ENCODE measurements at places on chromosomes 7 and 10.

- DNase-seq: no peak
Observed at GRCh38 chr7:31569528-31569927, 55.6 kb downstream of the ITPRID1 start.

DNA sequence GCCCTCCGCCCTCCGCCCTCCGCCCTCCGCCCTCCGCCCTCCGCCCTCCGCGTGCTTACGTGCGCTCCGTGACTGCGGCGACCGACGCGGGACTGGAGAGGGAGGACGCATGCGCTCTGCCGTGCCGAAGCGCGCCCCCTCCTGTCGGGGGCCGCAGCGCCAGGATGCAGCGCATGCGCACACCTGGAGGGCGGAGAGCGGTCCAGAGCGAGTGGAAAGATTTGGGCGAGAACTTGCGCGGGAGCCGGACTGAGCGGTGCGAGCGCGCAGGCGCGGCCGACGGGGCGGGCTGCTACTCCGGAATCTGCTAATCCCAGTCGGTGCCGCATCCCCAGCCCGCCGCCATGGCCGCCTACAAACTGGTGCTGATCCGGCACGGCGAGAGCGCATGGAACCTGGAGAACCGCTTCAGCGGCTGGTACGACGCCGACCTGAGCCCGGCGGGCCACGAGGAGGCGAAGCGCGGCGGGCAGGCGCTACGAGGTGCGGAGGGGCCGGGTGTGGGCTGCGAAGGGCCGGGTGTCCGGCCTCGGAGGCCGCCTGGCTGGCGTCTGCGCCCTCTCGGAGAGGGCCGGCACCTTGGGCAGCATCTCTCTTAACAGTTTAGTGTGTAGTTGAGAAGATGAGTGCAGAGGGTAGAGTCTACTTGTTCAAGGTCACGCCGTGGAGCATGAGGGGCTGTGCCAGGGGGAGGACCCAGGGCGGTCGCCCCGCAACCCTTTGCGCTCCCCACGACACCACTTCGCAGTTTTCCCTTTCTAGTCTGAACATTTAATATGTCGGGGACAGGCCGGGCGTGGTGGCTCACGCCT is at the start of gene PGAM1:
Gene PGAM1 (plus strand): TSS at position 228 of the 812 bp plus-strand sequence. CDS start 117 bp downstream, at position 345.
- DNase-seq: peak; percentile 100

- DNase-seq: peak; percentile 15
Observed at GRCh38 chr10:28135258-28135657, 136.4 kb upstream of the ODAD2 start.

DNA sequence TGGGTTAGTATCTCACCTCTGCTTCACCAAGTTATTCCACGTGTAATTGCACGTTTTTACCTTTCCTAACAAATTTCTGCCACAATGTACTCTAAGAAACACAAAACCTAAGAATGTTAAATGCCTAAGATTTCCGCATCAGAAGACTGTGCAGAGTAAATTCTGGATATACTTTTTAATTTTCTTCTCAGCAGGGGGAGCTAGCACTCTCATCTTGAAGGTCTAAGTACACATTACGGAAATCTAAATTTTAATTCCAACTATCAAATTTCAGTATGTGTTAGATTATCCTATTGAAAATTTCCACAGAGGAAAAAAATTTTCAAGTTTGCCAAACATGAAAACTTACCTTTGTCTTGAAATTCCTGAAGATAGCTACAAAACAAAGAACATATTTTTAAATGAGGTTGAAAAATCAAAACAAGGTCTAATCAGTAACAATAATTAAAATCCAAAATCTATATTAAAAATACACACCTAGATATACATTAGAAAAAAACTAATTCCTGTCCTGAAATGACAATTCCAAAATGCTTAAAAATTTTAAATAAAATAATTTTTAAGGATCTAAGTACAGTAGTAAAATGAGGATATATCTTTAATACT is 10.5 kb downstream of the SKAP2 start:
- peak; percentile 50 for DNase-seq

DNA sequence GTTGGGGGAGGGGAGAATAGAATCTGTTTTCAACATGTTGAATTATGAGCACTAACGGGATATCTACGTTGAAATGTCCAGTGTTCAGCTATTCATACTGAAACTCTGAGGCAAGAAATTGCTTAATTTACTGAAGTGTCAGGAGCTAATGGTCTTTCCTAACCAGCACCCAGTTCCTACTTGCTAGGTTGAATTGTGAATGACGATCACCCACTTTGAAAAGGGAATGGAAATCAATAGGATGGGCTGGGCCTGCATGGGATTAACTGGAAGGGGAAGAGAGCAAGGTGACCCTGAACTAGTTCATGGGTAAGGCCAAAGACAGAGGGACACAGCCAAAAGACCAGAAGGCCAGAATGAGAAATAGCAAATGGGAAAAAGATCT is 51.3 kb downstream of the HIPK2 start:
- DNase-seq: no peak

- no peak for DNase-seq
Observed at GRCh38 chr10:58240531-58240930, 27.2 kb downstream of the IPMK start.

- DNase-seq: no peak
Observed at GRCh38 chr10:132189810-132190422, 3.2 kb downstream of the DPYSL4 start.

GRCh38 chr7:136194878-136195277 is 217.7 kb upstream of the MTPN start:
- no peak for DNase-seq

GRCh38 chr10:121999301-121999700 is 10.3 kb downstream of the TACC2 start:
- DNase-seq: peak; percentile 28

- DNase-seq: no peak
Observed at GRCh38 chr10:6473430-6473829, 106.6 kb downstream of the PRKCQ start.

DNA sequence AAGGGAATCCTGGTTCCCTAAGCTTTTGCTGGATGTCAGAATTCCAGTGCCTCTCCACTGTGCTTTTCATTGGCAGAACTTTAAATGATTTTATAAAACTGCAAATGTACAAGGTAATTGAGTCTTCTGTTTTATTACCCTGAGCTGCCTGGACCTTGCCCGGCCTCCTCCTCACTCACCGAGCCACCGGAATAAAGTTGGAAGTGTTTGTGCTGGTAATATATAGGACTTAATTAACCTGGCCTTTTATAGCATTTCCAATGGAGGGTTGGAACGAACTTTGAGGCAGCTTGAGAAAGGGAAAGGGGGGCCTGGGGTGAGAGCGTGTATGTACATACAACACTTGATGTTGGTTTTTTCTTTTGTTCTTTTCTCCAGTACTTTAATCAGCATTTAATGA is 43.4 kb downstream of the ZNF503 start:
- no peak for DNase-seq

DNA sequence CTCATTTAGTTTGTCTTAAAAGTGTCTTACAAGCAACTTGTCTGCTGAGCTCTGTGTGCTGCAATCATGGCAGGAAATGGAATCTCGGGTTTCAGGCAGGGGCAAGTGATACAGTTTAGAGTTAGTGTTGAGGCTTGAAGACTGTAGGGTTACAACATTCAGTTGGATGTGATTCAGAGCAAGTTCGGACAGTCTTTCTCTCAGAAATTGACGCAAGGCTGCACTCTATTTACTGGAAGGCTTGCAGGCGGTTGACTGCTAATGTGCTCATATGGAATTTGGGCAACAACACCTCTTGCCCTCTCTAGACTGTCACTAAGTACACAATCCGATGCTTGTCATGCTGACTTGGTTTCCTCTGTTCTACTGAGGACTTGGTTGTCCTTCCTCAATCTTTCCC is 161.7 kb upstream of the BMPER start:
- peak; percentile 69 for DNase-seq

- no peak for DNase-seq
Observed at GRCh38 chr7:29431686-29432085, 131.9 kb upstream of the PRR15 start.

DNA sequence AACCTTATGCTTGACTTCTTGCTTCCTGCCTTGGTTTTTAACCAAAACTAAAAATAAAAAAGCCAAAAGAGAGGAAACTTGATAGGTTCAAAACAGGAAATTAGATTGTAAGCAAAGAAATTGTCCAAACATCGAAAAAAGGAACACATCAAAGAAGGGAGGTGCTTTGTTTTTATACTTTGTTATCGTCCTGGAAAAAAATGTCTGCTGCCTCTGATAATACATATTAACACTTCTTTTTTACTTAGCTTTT is 286.6 kb upstream of the C7orf33 start:
- DNase-seq: no peak

- no peak for DNase-seq
Observed at GRCh38 chr7:505171-505570, 14.5 kb downstream of the PDGFA start.

DNA sequence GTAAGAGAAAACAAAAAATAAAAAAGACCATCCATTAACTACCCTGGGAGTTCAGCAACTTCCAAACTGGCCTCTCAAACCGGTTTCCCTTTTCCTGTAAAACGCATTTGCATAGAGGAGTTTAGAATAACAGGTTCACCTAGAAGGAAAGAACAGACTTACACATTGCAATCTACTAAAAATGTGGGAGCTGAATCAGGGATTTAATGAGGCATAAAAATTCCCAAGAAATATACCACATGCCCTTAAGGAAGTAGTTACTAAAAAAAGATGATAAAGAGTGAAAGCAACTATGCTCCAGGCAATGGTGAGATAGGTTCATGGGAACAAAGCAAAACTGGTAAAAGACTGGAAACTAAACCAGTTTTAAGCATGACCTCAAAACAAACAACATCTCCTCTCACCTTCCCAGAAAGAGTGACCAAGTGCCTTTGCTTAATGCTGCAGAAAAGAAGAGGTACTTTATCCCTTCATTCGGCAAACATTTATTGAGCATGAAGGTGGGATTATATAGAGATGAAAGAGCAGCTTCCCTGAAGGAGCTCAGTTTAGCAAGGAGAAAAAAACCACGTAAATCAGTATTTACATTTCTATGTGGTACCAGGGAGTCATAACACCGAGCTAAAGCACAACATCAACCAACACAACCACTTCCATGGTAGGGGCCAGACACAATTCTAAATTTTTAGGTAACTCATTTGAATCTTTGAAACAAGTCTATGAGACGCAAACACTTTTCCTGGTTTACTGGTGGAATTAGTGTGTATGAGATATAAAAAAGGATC is 152.8 kb downstream of the SGMS1 start:
- DNase-seq: no peak

- peak; percentile 63 for DNase-seq
Observed at GRCh38 chr10:92699518-92700381, 10.0 kb downstream of the HHEX start.

DNA sequence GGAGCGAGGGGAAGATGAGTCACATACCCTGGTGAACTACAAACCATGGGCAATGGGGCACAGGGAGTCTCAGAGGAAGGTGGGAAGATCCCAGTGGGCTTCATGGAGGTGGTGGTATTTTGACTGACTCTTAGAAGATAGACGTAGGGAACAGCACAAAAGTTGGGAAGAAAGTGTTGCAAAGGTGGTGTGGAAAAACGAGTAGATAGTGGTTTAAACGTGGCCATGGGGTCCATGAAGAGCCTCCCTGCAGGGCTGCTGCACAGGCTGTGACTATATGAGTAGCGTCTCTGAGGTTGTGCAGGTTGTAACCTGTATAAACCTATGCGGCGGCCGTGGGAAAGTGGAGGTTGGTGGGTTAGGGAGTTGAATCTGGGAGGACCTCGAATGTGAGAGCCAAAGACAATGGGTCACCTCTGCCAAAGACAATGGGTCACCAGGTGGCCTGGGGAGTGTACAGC is 13.8 kb downstream of the LZTS2 start:
- no peak for DNase-seq

DNA sequence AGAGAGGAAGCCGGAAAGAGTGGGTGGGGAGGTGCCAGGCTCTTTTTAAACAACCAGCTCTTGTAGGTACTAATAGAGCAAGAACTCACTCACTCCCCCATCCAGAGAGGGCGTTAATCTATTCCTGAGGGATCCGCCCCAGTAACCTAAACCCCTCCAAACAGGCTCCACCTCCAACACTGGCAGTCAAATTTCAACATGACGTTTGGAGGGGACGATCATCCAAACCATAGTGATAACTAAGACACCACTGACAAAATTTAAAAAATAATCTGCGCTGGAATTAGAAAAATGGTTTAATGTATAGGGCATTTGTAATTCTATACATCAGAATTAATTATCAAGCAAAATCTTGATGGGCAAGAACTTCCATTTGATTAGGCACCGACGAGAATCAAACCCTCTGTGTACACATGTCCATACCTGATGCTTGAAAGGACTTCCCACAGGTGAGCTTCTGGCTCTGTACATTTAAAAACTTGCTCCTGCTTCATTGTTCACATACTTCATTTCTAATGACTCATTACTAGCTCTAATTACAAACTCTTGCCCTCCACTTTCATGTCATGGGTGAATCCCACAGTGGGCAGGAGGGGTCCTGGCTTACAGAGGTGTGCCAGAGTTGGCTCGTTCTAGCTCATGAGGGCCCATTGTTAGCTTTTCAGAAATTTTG is 20.6 kb upstream of the KDM7A start:
- DNase-seq: no peak

DNA sequence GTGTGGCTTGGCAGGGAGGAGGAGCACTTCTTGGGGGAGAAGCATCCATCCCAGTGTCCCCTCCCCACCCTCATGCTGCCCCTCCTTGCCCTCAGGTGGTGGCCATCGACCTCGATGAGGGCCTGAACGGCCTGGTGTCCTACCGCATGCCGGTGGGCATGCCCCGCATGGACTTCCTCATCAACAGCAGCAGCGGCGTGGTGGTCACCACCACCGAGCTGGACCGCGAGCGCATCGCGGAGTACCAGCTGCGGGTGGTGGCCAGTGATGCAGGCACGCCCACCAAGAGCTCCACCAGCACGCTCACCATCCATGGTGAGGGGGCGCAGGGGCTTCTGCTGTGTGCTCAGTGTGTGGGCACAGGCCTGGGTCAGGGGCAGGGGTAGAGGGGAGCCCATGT is 14.8 kb downstream of the C10orf105 start:
- DNase-seq: no peak

- DNase-seq: peak; percentile 28
Observed at GRCh38 chr7:19560111-19560883, 148.5 kb downstream of the POLR1F start.

- DNase-seq: no peak
Observed at GRCh38 chr7:145644426-145645134, 472.0 kb upstream of the CNTNAP2 start.

DNA sequence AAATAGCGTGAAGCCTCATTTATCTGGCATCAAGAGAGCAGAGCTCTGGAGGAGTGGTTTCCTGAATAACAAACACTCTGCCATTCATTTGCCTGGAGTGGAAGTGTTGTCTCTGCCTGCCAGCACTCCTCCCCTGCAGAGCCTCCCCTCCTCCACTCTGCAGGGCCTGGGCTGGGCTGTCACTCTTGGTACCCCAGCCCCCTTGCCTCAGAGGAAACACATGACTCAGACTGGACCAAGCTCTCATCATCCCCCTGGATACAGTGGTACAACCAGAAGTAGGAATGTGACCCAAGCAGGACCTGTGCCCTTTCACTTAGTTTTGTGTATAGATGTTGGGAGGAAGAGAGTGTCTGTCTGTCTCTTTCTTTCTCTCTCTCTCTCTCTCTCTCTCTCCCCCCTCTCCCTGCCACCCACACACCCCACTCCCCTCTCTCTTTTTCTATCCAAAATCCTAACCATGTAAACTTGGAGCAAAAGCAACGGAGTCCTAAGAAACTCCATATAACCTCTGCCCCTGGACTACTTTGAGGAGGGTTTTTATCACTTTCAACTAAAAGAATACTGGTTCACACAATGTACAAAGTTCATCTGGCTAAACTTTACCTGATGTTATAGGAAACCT is 43.9 kb downstream of the DOCK4 start:
- DNase-seq: no peak

Measured in GM03348 (cell line).